Activated T-cell treated with anti-CD3 and anti-CD28 coated beads, Interleukin-2, amount 50 U/mL, for 24 hours (primary cell): ENCODE measurements at places on chromosomes 1 and 21.

GRCh38 chr1:60228041-60228491, 154.5 kb upstream of the C1orf87 start:
- DNase-seq = no peak

DNA sequence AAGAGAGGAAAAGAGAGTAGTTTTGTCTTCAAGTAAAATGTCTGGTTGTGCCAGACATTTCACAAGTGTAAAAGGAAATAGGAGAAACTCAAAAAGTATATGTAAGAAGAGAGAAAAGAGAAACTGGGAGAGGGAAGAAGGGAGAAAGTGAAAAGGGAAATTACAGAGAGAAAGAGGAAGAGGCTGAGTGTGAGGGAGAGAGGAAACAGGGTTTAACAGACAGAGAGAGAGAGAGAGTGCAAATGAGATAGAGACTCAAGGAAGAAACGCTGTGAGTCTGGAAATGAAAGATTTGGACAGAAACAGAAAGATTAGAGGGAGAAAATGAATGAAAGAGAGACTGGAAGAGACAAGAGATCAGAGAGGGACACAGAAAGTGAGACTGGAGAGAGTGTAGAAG, 806.2 kb downstream of the PLA2G4A start:
- DNase-seq = no peak

DNA sequence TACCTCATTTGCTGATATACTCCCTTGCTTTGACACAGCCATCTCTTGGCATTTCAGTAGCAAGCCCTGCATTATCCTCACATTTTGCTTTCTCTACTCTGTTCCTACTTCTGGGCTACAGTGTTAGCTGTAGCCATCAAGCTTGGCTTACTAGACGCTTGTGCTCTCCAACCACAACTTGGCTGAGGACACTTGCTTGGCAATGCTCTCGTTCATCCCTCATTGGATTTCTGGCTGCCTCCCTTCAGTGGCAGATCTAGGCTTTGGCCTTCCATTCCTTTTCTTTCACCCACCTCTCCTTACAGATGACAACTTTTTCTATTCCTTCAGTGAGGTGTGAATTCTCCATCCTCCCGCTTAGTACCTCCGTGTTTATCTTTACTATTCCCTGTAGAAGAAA, 428.7 kb upstream of the LRRC7 start:
- no peak for DNase-seq

GRCh38 chr1:23590058-23590783, 30.9 kb upstream of the ID3 start:
- peak; percentile 55 for DNase-seq

- no peak for DNase-seq
These were observed 45.5 kb downstream of the PRDM15 start for GRCh38 chr21:41833497-41834115.

- DNase-seq = no peak
These were observed 119.3 kb downstream of the SYT2 start for GRCh38 chr1:202590975-202591411.

DNA sequence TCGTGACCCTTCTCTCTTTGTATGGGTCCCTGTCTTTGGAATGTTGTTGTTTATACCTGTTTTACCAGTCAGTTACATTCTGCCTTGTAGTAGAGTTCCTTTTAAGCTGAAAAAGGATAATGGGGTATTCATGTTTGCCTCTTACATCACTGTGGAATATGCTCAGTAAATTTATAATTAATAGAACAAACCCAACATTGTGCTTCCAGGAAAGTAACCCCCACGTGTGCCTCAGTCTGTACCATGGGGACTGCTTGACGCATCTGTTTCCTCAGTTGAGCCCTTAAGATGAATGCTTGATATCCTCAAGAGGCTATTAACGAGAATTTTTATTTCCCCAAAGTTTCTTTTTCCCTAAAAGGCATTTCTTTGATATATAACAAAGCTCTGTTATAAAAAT, 73.4 kb downstream of the ST6GALNAC3 start:
- DNase-seq = no peak

DNA sequence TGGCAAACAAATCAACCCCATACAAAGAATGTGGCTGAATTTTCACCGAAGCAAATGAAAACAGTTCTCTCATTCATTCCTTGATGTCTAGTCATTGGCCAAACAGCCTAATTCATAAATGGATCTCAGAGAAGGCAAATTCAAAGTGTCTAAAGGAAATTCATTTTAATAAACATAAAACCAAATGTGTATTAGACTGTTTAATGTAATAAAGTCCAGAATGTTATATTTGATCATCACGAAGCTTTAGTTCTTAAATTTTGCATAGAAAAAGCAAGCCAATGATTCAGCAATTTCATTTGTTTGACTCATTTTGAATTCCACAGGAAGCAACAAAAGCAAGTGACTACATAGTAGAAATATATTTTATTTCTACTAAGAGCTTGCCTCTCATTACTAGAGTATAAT, 379.2 kb upstream of the ADAMTS5 start:
- DNase-seq = no peak

DNA sequence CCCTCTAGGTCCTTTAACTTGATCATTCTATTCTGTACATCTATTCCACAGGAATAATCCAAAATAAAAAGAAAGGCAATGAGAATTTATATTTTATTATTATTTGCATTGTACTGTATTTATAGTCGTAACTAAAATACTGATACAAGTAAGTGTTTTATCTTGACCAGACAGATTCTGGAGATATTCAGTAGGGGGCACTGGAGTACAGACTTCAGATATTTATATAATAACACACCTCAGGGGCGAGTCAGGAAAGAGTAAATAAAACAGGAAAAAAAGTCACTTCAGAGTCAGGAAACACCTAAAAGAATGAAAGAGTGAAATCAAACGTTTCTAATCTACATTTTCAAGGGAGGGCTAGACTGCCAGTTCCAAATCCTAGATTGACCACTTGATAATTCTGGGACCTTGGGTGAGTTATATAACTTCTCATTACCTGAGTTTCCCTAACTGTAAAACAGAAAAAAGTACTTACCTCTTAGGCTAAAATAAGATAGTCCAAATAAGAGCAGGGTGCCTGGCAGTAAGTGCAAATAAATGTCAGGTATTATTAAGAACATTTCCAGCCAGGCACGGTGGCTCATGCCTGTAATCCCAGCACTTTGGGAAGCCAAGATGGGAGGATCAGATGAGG, 31.1 kb upstream of the MTF1 start:
- DNase-seq = no peak

GRCh38 chr1:84433258-84434080, 35.2 kb downstream of the DNASE2B start:
- no peak for DNase-seq

- DNase-seq = no peak
These were observed 31.0 kb downstream of the LRRC3 start for GRCh38 chr21:44486302-44486701.

GRCh38 chr1:145997016-145997717, 788 bp upstream of the TXNIP start:
- DNase-seq = peak; percentile 76

GRCh38 chr1:24098943-24099638, 12.8 kb downstream of the MYOM3 start:
- DNase-seq = no peak

DNA sequence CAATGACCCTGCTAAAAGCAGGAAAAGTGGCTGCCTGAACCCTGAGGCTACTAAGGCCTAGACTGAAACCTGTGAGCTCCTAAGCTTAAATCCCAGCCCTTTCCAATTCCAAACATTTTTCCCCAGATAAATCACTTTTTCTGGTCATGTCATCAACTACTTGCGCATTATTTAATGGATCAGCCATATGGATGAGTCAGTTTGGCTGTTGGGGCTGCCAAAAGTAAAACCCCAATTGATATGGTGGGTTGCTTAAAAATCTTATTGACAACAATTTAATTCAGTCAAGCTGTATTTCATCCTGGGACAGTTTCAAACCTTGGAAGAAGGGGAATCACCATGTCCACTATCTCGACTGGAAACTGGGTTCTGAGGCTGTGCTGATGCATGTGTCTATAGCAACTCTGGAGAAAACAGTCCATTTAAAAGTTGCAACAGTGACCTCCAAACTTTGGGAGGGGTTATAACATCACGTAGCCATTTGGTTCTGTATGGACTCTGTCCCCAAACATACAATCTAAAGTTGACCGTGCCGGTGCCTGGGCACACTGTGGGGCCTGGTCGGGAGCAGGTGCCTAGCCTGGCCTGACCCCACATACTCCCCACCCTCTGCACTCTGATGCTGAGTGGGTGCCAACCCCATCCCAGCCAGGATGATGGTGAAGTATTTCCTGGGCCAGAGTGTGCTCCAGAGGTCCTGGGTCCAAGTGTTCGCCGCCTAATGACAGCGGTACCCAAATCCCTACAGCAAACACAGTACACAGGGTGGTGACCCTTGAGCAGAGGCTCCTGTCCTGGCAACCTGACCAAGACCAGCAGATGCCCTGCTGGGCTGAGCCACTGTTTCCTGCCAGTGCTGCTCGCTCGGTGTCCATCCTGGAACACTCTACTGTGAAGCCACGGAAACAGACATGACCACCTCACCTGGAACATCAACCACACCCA, 46.5 kb upstream of the LRRC52 start:
- no peak for DNase-seq

DNA sequence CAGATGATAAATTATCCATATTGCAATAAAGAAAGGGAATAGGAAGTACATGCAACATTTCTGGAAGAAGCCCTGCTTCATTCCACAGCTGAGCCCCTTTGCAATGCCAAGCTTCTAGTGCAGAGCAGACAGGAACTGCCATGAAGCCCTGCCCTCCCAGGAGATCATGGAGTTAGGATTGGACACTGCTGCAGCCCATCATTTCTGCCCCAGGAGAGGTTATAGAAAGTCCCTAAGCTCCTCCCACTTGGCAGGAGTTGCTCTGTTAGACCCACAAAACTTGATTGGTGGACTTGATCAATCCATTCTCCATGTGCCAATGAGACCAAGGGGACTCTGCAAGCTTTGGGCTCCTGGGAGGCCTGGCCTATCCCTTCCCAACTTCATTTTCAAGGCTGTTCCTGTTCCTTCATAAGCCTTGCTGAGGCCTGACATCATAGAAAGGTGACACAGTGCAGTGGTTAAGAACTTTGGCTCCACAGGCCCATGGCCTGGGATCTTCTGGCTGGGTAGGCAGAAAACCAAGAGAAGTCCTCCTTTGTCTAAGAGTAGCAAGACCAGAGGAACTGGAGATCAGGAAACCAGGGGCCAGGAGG, 1.3 kb upstream of the LAPTM5 start:
- DNase-seq = no peak

DNA sequence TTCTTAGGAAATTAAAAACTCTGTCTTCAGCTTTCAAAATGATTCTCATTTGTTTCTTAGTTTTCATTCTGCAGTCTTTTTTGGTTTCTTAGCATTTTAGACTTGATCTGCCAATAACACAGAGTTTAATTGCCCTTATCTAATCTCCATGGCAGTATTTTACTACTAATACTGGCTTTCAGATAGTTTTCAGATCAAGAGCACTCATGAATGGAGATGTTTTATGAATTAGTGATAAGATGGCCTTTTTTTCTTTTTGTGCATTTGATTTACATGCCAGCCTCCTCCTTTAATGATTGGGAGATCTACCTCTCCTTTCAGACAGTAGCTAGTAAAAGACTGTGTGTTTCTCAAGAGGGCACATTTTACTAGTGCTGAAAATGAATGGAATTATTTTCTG, 5.6 kb downstream of the MIA3 start:
- no peak for DNase-seq

DNA sequence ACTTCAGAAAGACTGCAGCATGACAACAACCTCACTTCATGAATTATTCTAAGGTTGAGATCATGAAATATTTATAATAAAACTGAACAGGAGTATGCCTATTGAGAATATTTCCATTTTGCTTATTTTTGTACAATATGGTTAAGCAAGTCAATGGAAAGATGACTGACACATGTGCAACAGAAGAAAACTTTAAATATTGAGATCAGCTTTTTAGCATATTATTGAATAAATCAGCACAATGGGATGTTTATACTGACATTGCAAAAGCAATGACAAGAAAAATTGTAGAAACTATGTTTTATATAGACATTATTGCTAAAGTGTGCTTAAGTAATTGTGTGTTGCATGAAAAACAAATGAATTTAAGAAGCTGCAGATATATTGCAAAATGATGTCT, 4.6 kb downstream of the LCE7A start:
- no peak for DNase-seq

- DNase-seq = no peak
These were observed 37.9 kb downstream of the WNT4 start for GRCh38 chr1:22104865-22105437.

- no peak for DNase-seq
These were observed 2.8 kb downstream of the PHGDH start for GRCh38 chr1:119714583-119714982.

DNA sequence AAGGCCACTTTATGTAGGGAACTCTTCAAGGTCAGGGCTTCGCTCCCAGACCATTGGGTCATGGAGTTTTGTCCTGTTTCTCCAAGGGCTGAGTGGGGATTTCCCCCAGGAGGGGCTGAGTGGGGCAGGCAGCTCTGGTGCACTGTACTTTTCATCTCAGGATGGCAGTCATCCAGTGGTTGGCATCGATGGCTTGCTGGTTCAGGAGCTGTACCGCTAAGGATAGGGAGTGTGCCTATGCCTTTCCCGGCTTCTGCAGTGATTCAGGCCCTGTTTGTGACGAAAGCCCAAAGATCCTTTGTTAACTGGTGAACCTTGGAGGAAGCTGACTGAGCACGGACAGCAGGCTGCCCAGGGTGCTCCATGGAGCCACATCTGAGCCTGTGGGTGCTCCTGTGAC, 100.1 kb upstream of the GADD45A start:
- DNase-seq = no peak

GRCh38 chr1:17576519-17576853, 37.0 kb downstream of the ARHGEF10L start:
- no peak for DNase-seq

DNA sequence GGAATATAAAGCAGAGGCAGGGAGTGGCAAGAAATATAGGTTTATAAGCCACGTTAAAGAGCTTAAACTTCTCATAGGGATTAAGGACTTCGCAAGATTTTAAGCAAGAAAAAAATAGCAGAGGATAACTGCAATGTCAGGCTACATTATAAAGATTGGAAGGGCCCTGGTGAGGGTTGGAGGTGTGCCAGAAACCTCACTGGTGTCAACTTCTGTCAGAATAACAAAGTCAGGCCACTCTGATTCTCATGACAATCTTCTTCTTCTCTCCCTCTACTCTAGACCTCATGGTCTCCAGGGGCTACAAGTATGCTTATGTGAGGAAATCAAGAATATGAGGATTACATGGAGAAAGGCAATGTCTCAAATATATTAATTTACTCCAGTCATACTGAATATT, 32.6 kb upstream of the FMO2 start:
- no peak for DNase-seq

DNA sequence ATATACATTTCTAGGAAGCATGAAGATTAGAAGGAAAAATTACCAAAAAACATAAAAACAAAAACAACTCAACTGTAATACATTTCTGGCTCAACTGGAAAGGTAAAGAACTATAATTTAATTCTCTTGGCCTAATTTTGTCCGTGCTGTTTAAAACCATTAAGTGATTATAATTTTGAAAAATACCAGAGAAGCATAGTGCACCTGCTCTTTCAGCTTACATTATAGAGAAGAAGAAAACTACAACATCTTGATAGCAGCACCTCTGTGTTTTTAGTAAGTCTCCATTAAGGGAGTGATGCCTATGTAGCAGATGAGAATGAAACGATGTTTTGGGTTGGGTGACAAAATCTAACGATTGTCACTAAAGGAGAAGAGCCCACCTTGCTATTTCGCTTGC, 19.3 kb upstream of the MAN1A2 start:
- DNase-seq = no peak

GRCh38 chr1:210690236-210690635, 361.5 kb downstream of the HHAT start:
- DNase-seq = no peak

- peak; percentile 74 for DNase-seq
These were observed 23.4 kb upstream of the TSPAN2 start for GRCh38 chr1:115112496-115113375.
